HepG2 (cell line): ENCODE measurements at places on chromosomes 2 and 18. TPM values are rescaled to one million over a fixed set of nuclear protein-coding genes. Genes with fewer than 3 reads are reported as not detected.

Gene ATP6V1B1
- polyA plus RNA-seq = 1.6 and 1.8 TPM in 2 replicates

DNA sequence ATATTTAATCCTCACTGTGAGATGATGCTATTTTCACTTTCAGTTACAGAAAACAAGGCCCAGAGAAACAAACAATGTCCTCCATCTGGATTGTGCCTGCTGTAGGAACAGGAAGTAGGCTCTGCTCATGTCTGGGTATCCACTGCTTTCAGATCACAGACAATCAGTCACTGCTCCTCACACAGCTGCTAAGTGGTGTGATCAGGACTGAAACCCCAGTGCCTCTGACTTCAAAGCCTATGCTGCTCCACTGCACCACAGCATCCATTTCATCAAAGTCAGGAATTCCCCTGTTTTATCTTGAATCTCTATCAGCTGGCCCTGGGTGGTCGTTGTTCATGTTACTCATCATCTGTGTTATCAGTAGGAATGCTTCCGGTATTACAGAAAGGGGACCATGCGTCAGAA, 303.8 kb upstream of the TRIB2 start:
- no peaks in the 10 kb centered on the region for H3K36me3 ChIP-seq
- H3K4me1 ChIP-seq = no peaks in the 10 kb centered on the region
- H3K27me3 ChIP-seq = no peaks in the 10 kb centered on the region
- H3K27ac ChIP-seq = no peak overlapping the region
- DNase-seq = no peak
- H3K4me3 ChIP-seq = no peak overlapping the region

GRCh38 chr2:8885449-8886201, 48.2 kb upstream of the KIDINS220 start:
- no peaks in the 10 kb centered on the region for H3K36me3 ChIP-seq
- peaks cover 7% of the 10 kb centered on the region; the same call in 1 of the 3 replicates for H3K27me3 ChIP-seq
- H3K27ac ChIP-seq = no peak overlapping the region
- no peaks in the 10 kb centered on the region for H3K4me1 ChIP-seq

- no peaks in the 10 kb centered on the region for H3K27me3 ChIP-seq
- H3K27ac ChIP-seq = no peak overlapping the region
- H3K4me1 ChIP-seq = peaks cover 5% of the 10 kb centered on the region
- DNase-seq = no peak
- H3K4me3 ChIP-seq = no peak overlapping the region
Measured at GRCh38 chr18:13630716-13631268, 95.6 kb downstream of the FAM210A start.

GRCh38 chr2:168534926-168535325, 78.9 kb downstream of the CERS6 start:
- no peak for DNase-seq
- no peak overlapping the region for H3K27ac ChIP-seq
- 0 out of 2 replicates have a peak, but pooled peaks cover 6% of the 10 kb centered on the region for H3K4me1 ChIP-seq
- no peaks in the 10 kb centered on the region for H3K36me3 ChIP-seq
